Activated CD4-positive, alpha-beta T cell treated with anti-CD3 and anti-CD28 coated beads, Interleukin-2, amount 50 U/mL, for 1 hour (primary cell): ENCODE measurements at places on chromosomes 12 and 14.
A peak's percentile ranks its signal among the peaks of the same experiment; 100 is the strongest.

GRCh38 chr12:1793426-1794210 lies 26.7 kb upstream of the LRTM2 start:
- DNase-seq: no peak

- DNase-seq: peak; percentile 31
Measured at GRCh38 chr14:59187802-59188460, 536 bp upstream of the DAAM1 start.

- no peak for DNase-seq
Measured at GRCh38 chr12:4241592-4241991, 32.0 kb upstream of the CCND2 start.

- no peak for DNase-seq
Measured at GRCh38 chr14:74065746-74066575, 18.3 kb downstream of the ALDH6A1 start.

- no peak for DNase-seq
Measured at GRCh38 chr14:35287431-35288013, 4.7 kb upstream of the PSMA6 start.

DNA sequence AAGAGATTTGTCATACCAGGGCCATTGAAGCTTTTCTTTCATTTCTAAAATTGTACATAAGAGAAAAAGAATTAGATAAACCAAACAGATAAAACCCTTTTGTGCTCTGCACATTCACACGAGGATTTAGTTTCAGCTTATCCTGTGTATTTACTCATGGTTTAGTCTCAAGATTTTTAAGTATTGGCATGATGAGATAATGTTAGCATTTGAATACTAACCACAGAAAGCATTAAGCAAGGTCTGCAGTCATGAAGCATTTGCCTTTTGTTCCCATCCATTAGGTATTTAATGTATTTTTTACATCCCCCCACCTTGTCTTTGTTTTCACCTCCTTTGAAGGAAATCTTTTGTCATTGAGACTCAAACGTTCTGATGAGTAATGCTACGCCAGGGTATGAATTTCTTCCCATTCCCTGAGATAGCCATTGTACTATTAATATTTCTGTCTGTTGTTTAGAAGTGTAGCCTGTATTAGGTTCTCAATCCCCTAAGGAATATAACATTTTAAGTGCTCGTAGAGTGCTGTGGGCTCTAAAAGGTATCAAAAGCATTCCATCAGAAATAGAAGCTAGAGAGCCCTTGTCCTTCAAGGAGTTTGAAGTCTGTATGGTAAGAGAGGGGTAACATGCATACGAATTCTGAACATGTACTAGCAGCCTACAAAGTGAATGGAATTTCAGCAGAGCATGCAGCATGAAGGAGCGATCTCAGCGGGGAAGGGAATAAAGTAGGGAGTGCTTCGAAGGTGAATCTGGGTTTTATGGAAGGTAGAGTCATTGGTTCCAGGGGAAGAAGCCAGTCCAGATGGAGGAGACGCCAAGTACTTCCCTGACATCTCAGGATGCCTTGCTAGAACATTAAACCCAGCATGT lies 22.3 kb downstream of the CRADD start:
- no peak for DNase-seq

GRCh38 chr12:7100239-7100638 lies 8.0 kb upstream of the C1R start:
- DNase-seq: no peak

GRCh38 chr14:73173092-73173735 lies 36.9 kb downstream of the PSEN1 start:
- no peak for DNase-seq

- DNase-seq: no peak
Measured at GRCh38 chr14:71388336-71388735, 481.1 kb downstream of the PCNX1 start.
